Hepatocyte (in vitro differentiated cells): ENCODE measurements at places on chromosomes 3 and 15. TPM values are rescaled to one million over a fixed set of nuclear protein-coding genes. Genes with fewer than 3 reads are reported as not detected.
A peak's percentile ranks its signal among the peaks of the same experiment; 100 is the strongest.

- peaks cover 48% of the 10 kb centered on the region for H3K4me1 ChIP-seq
- H3K4me3 ChIP-seq: no peak overlapping the region
- no peaks in the 10 kb centered on the region for H3K36me3 ChIP-seq
- peak overlapping the region; percentile 58 for H3K27ac ChIP-seq
- no peaks in the 10 kb centered on the region for H3K27me3 ChIP-seq
Observed at GRCh38 chr15:57215326-57215725, 161.0 kb upstream of the CGNL1 start.

DNA sequence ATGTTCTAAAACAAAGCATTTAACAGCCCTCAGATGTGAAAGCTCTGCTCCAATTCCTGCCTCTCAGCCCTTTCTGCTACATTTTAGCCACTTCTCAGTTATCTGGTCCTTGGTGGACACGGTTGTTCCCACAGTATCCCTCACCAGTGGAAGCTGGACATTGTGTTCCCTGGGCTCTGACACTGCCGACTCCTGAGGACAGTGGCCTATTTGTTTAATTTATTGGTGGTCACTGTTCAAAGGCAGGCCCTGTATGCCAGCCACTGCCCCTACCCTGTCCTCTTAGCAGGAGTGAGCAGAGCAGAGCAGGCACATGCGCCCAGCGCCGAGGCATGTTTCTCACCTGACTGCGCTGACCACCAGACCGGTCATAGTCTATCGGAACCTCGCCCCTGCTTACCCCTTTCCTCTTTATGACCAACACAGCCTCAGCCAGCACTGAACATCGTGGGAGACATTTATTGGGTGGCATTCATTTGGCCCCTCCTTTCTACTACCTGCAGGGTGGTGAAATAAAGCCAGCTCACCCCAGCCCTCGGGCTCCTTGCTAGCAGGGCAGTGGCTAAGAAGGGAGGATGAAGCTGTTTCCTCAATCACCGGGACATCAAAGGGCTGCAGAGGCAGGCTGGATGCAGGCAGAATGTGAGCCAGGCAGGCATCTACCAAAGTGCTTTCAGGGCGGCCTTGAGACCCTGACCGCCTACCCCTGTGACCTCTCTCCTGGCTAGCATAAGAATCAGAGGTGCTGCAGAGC lies 54.3 kb upstream of the HACD2 start:
- H3K4me1 ChIP-seq: peaks cover 8% of the 10 kb centered on the region
- no peak overlapping the region for H3K4me3 ChIP-seq
- no peak overlapping the region for H3K27ac ChIP-seq
- DNase-seq: no peak
- no peaks in the 10 kb centered on the region for H3K36me3 ChIP-seq

DNA sequence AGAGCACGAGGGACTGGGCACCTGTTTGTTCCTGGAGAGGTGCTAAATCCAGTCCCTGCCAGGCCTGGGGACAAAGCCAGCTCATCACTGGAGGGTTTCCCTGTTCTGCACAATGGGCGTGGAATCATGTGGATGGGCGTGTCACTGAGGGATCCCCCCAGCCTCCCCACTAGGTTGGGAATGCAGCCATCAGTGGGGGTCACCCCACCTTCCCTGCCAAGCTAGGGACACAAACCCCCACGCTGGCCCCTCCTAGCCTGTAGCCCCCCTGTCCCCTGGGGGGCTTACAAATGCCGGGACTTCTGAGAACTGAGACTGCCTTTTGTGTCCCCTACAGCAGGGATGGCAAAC lies 61.9 kb downstream of the NSMCE3 start:
- H3K4me1 ChIP-seq: no peaks in the 10 kb centered on the region
- no peaks in the 10 kb centered on the region for H3K36me3 ChIP-seq

DNA sequence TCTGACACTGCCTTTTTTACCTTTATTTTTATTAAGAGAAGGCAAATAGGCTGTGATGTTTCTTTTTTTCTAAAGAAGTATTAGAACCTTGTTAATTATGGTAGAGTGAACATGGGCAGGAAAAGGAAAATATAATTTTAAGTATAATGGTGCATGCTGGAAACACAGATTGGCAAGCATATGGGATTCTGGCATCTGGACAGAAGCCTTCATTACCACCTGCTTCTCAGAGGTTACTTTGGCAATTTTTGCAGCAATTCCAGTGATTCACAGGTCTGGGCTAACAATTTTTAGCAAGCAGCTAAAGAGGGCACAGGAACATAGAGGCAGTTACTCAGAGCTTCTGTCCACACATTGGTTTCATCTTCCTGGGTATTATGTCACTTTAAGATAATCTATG lies 258.3 kb downstream of the DIPK2A start:
- DNase-seq: no peak
- no peaks in the 10 kb centered on the region for H3K4me1 ChIP-seq
- no peak overlapping the region for H3K4me3 ChIP-seq
- no peaks in the 10 kb centered on the region for H3K27me3 ChIP-seq
- no peak overlapping the region for H3K27ac ChIP-seq
- no peaks in the 10 kb centered on the region for H3K36me3 ChIP-seq

DNA sequence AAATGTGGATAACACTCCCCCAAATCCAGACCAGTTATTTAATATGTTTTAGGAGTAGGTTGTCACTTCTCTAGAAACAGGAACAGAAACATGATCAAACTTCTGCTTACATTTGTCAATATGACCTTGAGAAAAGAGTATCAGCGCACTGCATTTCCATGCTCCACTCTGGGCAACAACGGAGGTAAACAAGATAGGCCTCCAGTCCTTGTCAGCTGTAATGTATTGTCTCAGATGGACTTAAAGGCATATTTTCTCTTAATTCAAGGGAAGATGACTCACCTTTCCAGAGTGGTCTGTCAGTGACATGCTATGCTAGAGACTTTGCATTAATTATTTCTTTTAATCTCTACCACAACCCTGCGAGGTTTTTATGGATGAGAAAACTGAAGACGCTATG lies 51.6 kb upstream of the TCF12 start:
- no peaks in the 10 kb centered on the region for H3K36me3 ChIP-seq
- H3K4me1 ChIP-seq: no peaks in the 10 kb centered on the region
- no peak overlapping the region for H3K27ac ChIP-seq
- H3K27me3 ChIP-seq: no peaks in the 10 kb centered on the region
- H3K4me3 ChIP-seq: no peak overlapping the region

DNA sequence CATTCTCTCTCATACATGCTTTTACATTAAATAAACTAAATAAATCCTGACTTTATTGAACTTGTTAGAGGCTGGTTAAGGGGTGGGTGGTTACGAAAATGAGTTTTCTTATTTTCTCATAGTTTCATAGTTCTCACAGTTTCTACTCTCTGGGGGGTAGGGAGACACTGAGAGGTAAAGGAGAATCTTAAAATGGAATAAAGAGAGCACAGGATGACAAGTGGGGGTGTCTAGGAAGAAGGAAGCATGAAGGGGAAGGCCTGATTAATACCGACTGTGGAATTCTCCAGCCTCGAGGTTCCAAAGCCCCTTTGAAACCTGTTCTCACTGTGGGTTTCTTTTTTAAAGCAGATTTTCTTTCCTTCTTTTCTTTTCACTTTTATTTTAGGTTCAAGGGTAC lies 66.4 kb upstream of the TRA2B start:
- no peak for DNase-seq
- no peak overlapping the region for H3K27ac ChIP-seq
- no peaks in the 10 kb centered on the region for H3K36me3 ChIP-seq
- H3K4me3 ChIP-seq: no peak overlapping the region
- H3K27me3 ChIP-seq: no peaks in the 10 kb centered on the region
- H3K4me1 ChIP-seq: no peaks in the 10 kb centered on the region

DNA sequence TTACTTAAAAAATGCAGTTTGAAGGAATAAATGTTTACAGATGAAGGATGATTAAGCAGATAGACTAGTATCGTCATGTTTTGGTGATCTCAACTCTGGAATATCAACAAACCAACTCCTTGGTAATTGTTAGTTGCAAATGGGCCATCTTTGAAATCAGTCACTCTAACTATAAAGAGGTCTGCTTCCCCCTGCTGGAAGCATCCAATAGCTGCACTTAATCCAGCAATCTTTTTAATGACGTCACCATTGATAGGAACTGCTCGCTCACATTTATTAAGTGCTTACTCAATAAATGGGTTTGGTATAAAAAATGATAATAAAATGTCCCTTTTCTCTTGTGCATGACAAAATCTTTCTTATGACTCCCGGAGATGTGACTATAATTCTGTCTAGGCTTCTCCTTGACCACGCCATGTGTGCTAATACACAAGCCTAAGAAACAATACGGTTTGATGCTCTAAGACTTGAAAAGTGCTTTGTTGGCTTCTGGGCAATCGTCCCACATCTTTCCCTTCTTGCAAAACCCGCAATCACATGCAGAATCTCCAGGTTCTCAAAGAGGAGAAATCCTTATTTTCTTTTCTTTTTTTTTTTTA lies 227.6 kb upstream of the POU1F1 start:
- H3K4me1 ChIP-seq: no peaks in the 10 kb centered on the region
- DNase-seq: peak; percentile 75
- H3K4me3 ChIP-seq: no peak overlapping the region
- H3K36me3 ChIP-seq: no peaks in the 10 kb centered on the region
- no peak overlapping the region for H3K27ac ChIP-seq

- no peak overlapping the region for H3K27ac ChIP-seq
- DNase-seq: no peak
- H3K27me3 ChIP-seq: no peaks in the 10 kb centered on the region
- peaks cover 29% of the 10 kb centered on the region for H3K4me1 ChIP-seq
- H3K4me3 ChIP-seq: no peak overlapping the region
Observed at GRCh38 chr3:52065264-52065756, 8.9 kb upstream of the DUSP7 start.

DNA sequence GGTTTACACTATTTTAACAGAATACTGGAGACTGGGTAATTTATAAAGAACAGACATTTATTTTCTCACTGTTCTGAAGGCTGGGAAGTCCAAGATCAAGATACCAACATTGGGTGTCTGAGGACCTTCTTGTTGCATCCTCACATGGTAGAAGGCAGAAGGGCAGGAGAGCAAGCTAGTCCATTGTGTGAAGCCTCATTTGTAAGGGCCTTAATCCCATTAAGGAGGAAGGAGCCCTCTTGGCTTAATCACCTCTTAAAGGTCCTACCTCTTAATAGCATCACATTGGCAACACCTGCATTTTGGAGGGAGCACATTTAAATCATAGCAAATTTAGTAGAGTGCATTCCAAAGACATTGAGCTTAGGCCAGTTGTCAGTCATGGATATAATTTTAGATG lies 26.2 kb downstream of the UBE2Q2 start:
- H3K4me1 ChIP-seq: peaks cover under 1% of the 10 kb centered on the region
- H3K36me3 ChIP-seq: no peaks in the 10 kb centered on the region
- no peak overlapping the region for H3K4me3 ChIP-seq
- no peak overlapping the region for H3K27ac ChIP-seq
- H3K27me3 ChIP-seq: no peaks in the 10 kb centered on the region
- no peak for DNase-seq

Gene VEPH1
- total RNA-seq: 4.7 and 15.9 TPM in 2 replicates
